Adipocyte (in vitro differentiated cells): ENCODE measurements at places on chromosomes 2 and 18.

GRCh38 chr18:58096658-58097057 lies 52.6 kb downstream of the NEDD4L start:
- DNase-seq: no peak

DNA sequence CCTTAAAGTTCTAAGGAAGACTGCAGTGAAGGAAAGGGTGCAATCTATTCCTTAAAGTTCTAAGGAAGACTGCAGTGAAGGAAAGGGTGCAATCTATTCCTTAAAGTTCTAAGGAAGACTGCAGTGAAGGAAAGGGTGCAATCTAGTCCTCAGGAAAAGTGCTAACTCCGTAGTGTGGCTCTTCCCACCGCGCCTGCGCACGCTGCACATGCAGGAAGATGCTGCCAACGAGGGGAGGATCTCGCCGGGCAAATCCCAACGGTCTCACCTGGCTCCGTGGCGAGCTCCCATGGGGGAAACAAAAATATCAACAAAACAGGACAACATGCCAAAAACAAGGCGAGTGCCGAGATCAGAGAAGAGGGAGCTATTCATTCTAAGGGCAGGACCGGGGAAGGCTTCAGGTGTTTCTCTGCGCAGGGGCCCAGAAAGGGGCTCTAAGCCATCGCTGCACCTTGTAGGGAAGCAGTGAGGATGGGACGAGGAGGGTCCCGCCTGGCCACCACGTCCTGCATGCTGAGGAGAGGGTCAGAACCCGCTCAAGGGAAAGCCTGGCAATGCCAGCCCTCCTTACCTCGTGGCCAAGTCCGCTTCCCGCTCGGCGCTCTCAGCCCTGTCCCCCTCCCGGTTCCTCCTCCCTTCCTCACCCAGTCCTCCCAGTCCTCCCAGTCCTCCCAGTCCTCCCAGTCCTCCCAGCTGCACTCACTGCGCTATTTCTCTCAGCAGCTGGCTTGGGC lies 24.5 kb downstream of the TIMM21 start:
- no peak for DNase-seq

- no peak for DNase-seq
Measured at GRCh38 chr2:38080346-38080745, 4.4 kb upstream of the CYP1B1 start.

DNA sequence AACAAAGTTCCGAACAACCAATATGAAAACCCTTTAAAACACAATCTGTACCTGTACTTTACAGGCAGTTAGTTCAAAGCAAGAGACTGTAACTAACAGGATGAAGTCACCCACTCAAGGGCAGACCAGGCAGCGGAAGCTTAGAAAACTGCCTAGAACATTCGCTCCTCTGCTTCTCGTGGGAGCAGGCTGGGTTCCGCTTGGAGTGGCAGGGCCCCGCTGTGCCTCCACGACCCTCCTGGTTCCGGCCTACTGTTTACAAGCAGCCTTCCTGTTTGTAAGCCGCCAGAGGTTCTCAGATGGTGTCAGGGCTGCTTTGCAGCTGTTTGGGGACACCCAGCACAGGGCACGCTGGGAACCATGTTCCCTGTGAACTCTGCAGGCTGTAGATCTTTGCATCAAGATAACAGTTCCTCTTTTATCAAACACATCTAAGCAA lies 31.3 kb downstream of the CIB4 start:
- no peak for DNase-seq

GRCh38 chr2:106963156-106963555 lies 77.2 kb upstream of the ST6GAL2 start:
- no peak for DNase-seq

DNA sequence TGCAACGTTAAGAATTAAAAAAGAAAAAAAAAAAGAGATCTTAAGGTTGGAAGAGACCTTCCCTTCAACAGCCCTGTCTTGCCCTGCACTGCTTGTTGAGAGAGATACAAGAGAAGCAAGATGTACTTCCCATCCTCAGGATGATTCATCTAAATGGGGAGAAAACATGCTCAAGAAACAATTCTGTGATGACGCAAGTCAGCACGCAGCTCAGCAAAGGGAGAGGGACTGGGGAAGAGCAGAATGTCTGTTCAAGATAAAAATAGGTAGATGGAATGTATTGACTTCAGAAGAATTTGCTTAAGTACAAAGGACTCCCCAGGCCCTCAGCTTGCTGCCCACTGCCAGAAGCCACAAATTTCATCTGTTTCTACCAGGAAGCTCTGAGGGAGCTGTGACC lies 198.2 kb upstream of the SPRED2 start:
- peak; percentile 79 for DNase-seq

GRCh38 chr2:229456091-229456490 lies 185.0 kb upstream of the PID1 start:
- no peak for DNase-seq

GRCh38 chr2:18611184-18611583 lies 21.8 kb upstream of the NT5C1B start:
- DNase-seq: no peak

GRCh38 chr2:44777537-44777936 lies 164.0 kb upstream of the SIX3 start:
- DNase-seq: peak; percentile 44

DNA sequence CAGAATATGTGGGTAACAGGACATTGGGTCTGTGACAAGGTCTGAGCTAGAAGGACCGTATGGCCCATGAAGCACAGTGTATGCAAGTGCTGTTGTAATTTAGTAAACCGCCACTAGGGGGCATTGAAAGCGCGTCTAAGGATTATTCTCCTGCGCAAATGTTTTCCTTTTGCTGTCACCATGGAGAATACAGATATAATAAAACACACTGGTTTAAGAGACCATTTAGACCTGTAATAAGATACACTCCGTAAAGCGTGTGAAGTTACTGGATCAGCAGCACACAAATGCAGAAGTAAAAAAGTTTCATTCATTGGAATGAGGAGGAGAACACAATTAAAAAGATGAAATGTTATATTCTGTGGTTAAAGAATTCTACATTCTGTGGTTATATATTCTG lies 272.4 kb downstream of the AGAP1 start:
- DNase-seq: peak; percentile 94

DNA sequence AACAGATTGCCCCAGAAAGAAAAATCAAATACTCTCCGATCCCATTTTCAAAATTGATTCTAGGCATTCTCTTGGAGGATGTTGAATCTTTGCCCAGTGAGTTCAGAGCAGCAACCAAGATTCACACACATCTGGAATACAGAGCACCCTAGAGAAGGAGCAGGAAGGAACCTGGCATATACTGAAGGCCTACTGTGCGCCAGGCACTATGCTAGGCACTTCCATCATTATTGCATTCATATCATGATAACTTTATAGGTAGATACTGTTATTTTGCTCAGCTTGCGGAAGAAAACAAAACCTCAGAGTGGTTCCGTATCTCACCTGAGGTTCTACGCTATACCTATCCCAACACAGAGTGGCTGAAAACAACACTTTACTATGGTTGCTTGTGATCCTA lies 160.3 kb upstream of the SERTAD2 start:
- no peak for DNase-seq

GRCh38 chr2:215811003-215811402 lies 202.3 kb downstream of the MREG start:
- DNase-seq: no peak

DNA sequence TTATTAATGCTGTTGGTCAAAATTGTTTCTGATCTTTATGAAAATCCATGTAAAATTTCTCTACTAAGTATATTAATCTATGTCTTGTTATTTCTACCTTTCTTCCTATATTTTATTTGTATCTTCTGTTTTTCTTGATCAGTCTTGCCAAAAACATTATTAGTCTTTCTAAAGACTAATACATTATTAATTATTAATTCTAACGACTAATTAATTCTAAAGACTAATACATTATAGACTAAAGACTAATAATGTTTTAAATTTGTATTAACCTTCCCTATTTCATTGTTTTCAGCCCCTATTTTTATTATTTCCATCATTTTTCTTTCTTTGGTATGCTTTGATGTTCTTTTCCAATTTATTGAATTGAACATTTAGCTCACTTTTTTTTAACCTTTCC lies 27.7 kb downstream of the NEURL3 start:
- no peak for DNase-seq

- peak; percentile 34 for DNase-seq
Measured at GRCh38 chr2:7530001-7530400, 612.8 kb downstream of the RNF144A start.

DNA sequence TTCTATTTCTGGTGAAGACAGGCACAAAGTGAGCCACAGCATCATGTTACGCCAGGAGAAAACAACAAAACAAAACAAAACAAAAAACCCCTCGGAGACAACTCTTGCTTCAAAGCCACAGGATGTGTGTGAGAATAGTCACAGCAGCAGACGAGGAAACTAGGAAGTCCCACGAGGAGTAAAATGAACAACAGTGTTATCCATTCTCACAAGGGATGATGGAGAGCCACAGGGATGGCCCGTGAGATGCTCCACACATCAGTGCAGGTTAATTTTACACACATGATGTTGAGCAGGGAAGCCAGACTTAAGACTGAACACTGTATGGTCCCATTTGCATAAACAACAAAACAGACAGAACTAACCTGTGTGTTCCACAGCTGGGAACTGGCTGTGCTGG lies 128.5 kb upstream of the TMEM18 start:
- DNase-seq: no peak

GRCh38 chr2:23132000-23132399 lies 253.0 kb upstream of the KLHL29 start:
- no peak for DNase-seq
